ENCODE measurements at places on chromosomes 3 and 15.

DNA sequence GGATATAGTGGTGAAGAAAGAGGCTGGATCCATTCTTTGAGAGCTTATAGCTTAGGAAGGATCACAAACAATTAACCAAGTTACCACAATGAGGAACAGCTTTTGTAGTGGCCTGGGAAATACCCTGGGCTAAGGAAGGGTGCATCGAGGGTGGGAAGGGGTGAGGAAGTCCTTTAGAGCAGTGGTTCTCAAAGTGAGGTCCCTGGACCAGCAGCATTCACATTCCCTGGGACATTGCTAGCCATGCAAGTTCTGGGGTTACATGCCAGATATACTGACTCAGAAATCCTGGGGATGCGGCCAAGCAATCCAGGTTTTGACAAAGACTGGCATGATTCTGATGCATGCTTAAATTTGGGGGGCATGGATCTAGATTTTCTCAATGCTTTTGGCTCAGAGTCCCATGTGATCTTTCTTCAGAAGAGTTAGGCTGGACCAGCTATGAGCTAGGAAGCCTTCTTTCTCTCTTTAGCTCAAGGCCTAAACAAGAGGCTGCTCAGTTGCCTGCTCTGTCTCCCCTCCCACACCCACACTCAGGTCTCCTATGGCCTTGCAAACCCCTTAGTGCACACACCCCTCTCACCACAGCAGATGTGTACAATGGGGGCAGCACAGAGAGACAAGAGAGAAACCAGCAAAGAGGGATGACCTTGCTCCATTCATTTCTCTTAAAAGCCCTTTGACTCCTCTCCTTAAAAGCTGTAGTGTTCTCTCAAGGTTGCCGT, 1.8 kb upstream of the CCR1 start:
- DNase-seq: no peak

DNA sequence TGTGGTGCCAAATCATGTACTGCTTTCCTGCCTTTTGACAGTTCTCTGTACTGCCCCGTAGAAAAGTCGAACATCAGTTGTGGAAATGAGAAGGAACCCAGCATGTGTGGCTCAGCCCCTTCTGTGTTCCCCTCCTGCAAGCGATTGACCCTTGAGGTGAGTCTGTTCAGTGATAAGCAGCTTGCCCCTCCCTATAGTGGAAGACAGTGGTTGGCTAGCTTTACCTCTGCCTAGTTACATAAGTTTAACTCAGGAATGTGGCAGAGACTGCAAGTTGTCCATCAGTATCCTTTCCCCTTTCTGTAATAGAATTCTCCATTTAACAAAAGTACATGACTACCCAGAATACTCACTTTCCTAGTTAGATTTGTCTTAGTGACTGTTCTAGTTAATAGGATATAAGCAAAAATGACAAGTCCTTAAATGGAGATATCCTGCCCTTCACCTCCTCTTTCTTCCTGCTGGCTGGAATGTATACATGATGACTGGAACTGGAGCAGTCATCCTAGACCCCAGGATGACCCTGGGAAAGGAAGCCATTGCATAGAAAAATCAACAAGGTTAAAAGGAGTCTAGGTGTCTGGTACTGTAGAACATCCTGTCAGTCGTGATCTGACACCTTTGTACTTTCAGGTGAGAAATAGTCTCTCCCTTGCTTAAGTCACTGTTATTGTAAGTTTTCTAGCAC, 10.6 kb downstream of the SETMAR start:
- no peak for DNase-seq

DNA sequence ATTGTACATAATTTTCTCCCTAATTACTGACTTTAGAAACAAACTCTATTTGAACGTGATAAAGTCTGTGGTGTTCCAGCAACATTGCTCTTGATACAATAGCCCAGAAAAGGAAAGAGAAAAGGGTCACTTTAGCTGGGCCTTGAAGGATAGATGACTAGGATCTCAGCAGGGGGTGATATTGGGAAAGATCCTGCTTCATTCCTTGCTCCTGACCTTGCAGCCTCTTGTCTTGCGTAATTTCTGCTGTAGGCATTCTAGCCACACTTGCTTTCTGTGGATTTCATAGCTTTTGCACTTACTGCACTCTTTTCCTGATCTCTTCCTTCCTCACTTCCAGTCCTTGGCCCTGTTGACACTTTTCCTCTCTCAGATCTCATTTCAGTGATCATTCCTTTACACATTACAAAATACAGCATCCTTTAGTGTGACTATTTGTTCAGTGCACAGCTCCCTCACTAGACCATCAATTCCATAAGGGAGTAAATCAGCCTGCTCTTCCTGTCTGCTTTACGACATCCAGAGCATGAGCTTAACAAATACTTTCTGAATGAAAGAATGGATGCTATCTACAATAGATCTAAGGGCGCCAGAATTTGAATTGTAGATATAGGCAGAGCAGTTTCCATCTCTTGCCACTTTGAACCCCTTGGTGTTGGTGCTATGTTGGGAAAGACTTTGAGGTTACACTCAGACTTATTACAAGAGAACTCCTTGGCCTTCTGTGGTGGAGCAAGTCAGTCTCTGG, 559.6 kb upstream of the MDFIC2 start:
- no peak for DNase-seq

DNA sequence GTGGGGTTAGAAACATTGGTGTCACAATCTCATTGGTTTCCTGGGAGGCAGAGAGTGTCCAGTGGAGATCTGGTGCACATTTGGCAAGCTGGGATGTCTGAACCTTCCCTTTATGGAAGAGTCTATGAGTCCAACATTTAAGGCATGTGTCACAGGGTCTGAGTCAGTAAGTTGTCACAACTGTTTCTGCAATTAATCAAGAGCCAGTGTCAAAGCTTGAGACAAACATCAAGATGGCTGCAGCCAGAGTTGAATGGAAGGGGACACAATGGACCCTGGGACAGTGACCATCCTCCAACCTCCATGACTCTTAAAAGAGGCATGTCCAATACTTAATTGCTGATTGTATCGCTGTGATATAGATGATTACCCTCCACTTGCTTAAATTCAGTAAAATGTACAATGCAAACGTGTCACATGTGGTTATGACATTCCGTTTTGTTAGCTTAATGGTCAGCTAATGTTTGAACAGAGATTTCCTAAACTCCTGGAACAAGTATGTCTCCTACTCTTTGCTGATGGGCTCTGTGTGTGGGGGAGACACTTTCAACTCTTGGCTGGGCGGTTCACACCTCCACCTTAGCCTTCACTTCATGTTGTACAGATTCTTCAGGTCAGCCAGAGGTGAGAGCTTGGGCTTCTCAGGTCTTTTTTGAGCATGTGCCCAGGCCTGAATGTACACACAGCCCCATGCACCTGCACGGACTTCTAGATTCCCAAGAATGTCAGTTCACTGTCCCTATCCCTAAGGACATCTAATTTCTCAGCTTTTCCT, 79.9 kb upstream of the PRR23E start:
- DNase-seq: no peak

DNA sequence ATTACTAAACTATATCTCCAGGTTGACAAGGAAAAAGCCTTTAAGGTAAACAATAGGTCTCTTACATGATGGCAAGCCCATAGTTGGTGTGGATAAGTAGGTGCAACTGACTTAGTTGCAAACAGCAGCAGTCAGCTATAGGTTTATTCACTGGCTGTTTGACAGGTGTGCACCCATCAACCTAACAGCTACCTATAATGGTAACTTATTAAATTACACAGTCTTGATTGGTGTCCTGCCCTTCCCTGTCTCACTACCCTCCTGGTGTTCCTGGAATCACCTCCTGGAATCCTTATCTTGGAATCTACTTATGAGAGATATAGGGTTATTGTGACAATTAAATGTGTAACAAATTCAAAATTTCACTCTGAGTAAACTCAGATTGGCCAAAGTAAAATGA, 467.8 kb upstream of the UBE2E2 start:
- DNase-seq: no peak

GRCh38 chr3:29070959-29071634, 209.8 kb upstream of the RBMS3 start:
- DNase-seq: no peak

Measured in HEK293T (cell line).